ENCODE measurements at places on chromosomes 16 and 17. TPM values are rescaled to one million over a fixed set of nuclear protein-coding genes. Genes with fewer than 3 reads are reported as not detected.

The ENO3 gene
- total RNA-seq = 2.7 TPM

The ODAD4 gene
- 0.35 TPM for total RNA-seq

The SCN4A gene
- total RNA-seq = not detected

The TAT gene
- total RNA-seq = not detected

The ALOX12 gene
- total RNA-seq = under 0.01 TPM

The DOC2A gene
- total RNA-seq = 0.23 TPM

The MYO15A gene
- 1.6 TPM for total RNA-seq

The KRTAP9-2 gene
- total RNA-seq = not detected

The RGS9 gene
- total RNA-seq = 1.1 TPM

The CFAP97D1 gene
- under 0.01 TPM for total RNA-seq

The SLX4 gene
- total RNA-seq = 2.5 TPM

The P2RX5 gene
- 0.38 TPM for total RNA-seq

The TMEM132E gene
- not detected for total RNA-seq

The SLFN5 gene
- 56.1 TPM for total RNA-seq

The COPZ2 gene
- 130 TPM for total RNA-seq

The GRB7 gene
- 0.60 TPM for total RNA-seq

The AMDHD2 gene
- 25.4 TPM for total RNA-seq

The ITGB3 gene
- 22.8 TPM for total RNA-seq

The SMYD4 gene
- total RNA-seq = 7.6 TPM

The HS3ST3B1 gene
- 5.6 TPM for total RNA-seq

The ABCA8 gene
- 85.5 TPM for total RNA-seq

The RAB11FIP4 gene
- 18.3 TPM for total RNA-seq
